ENCODE measurements at places on chromosomes 7 and 10.

DNA sequence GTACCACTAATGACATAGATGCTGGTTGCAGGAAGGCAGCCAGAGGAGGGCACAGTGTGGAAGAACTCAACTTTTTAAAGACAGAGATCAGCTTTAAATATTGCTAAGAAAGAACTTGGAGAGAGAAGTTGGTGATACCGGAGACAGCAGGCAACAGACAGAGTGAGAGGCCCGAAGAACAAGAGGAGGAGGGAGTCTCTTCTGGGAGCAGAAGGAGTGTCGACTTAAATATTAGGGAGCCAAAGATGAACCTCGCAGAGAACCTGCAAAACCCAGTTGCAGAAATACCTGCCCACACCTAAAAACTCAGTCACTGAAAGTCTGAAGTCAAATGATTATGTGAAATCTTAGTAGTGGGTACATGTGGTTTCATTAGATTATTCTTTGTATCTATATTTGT lies 3.4 kb upstream of the WDR86 start:
- DNase-seq: no peak

GRCh38 chr10:14060320-14061070 lies 270.2 kb downstream of the FRMD4A start:
- DNase-seq: no peak

- DNase-seq: no peak
These were observed 268.1 kb downstream of the KLF6 start for GRCh38 chr10:3516923-3517255.

- DNase-seq: no peak
These were observed 35.5 kb downstream of the MYL10 start for GRCh38 chr7:101593556-101593955.

- DNase-seq: no peak
These were observed 29.0 kb upstream of the MEOX2 start for GRCh38 chr7:15715435-15715834.

GRCh38 chr7:133016604-133017003 lies 65.3 kb downstream of the CHCHD3 start:
- DNase-seq: no peak

DNA sequence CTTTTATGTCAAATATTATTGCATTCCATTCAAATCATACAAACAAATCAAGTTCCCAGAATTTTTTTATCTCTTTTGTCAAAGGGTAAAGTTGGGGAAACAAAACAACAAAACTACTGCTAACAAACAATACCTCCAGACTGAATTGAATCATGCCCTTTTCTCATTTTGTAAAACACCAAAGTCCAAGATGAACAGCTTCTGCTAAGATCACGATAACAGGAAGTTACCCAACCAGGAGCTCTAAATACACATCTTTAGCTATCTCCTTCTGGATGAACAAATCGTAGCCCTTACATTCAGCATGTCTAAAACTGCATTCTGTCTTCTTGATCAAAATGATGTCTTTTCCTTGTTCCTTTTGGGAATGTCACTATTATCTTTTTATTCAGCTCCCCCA lies 97.4 kb downstream of the CTTNBP2 start:
- DNase-seq: no peak

DNA sequence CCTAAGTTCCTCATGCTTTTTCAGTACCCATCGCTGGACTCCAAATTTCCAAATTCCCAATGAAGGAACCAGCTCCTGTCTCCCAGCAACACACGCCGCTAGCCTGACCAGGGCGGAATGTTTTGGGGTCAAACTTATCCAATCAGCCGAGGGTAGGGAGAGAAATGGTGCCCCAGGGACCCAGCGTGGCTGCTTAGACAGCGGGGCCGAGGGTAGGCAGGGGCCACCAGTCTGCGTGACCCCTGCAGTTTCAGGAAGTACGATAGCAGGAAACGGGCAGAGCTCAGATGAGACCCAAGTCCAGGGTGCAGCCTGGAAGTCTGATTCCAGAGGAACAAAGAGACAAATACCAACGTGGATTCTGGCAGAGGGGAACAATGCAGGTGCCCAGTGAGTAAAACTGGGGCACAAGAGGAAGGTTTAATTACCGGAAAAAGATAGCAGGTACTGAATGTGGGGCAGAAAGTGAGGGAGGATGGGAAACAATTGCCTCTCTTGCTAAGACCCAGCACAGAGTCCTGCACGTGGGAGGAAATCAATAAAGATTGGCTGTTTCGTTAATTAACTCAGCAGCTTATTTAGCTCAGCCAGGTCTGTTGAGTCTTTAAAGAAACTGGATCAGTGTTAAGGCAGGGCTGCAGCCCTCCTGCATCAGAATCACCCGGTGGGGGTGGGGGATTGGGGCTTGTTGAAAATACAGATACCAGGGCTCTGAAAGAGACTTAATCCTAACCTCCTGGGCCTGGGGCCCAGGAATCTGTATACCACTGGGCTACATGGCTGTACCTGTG lies 50.4 kb upstream of the NFE2L3 start:
- DNase-seq: no peak

- DNase-seq: no peak
These were observed 280.4 kb downstream of the KCNMA1 start for GRCh38 chr10:77357185-77357584.

GRCh38 chr10:112059220-112059619 lies 124.3 kb downstream of the GPAM start:
- no peak for DNase-seq

DNA sequence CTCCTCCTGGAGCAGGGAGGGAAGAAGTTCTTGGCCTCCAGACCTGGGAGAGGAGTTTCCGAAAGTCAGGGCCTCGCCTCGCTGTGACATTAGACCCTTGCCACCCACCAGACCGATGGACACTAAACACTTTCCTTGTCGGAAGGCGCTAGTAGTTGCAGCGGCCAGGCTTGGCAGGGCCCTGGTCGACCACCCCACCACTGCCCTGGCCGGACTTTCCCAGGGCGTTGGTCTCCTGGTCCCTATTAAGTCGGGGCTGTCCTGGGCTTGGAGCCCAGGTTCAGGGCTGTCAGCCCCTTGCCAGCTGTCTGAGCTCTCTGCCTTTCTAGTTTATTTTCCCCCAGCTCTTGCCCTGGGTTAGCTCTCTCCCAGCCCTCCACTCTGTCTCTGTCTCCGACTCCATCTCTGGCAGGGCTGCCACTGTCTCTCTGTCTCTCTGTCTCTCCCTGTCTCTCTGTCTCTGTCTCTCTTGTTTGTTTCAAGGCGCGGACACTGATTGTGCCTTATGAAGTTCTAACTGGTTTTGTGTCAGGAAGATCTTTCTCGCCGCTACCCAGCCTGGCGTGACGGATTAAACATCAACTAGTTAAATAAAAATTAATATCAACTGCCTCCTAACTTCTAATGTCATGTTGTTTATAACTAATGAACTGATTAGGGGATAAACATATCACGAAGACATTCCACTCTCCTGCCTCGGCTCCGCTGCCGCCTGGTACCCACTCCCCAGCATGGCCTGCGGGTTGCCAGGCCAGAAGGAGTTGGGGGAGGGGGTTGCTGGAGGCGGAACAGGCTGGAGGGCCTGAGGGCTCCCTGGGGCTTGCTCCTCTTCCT lies 13.8 kb upstream of the PAX2 start:
- no peak for DNase-seq
